ENCODE measurements at places on chromosomes 11 and 22. TPM values are rescaled to one million over a fixed set of nuclear protein-coding genes. Genes with fewer than 3 reads are reported as not detected.

CYB5R2 gene
- 10.3 TPM for total RNA-seq

ZNF280A gene
- total RNA-seq = not detected

ADAMTS15 gene
- 44.9 TPM for total RNA-seq

MAPK11 gene
- 14.4 TPM for total RNA-seq

TBX10 gene
- not detected for total RNA-seq

BDNF gene
- 4.3 TPM for total RNA-seq
